ENCODE measurements at places on chromosomes 5 and 9.

GRCh38 chr5:132094393-132095076 is 20.9 kb downstream of the CSF2 start:
- DNase-seq = no peak

GRCh38 chr5:35153375-35153932 is 76.8 kb downstream of the PRLR start:
- no peak for DNase-seq

- no peak for DNase-seq
These were observed 4.1 kb downstream of the HMGCS1 start for GRCh38 chr5:43309122-43309521.

DNA sequence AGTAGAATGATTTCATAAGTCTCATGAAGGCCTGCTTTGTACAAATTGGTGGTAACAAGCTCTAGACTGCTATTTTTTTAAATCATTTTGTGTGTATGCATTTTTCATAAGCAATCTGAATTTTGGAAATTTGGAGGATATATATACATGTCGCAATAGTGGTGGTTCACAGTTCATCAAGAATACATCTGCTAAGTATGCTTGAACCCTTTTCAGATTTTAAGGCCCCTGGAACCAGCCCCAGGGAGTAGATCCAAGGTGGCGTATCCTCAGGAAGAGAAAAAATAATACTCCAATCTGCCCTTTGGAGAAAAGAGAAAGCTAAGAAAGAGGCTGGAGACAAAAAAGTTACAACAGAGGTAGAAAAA is 141.6 kb downstream of the HINT1 start:
- no peak for DNase-seq

DNA sequence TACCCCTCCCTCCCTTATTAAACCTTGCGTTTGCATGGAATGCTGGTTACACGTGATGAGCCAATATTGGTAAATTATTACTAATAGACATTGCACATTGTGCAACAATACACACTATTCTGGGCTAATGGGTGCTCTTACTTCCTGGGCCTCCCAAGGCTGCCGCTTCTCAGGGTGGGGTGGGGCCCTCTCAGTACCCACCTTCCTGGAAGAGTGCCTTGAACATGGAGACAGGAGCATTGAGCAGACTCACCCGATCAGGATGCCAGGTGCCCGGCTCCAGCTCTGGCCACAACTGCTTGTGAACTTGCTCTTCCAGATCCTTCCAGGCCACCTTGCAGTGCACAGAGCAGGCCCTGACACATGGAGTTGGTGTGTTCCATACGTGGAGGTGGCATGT is 24.7 kb upstream of the CEP72 start:
- no peak for DNase-seq

- no peak for DNase-seq
These were observed 5.6 kb downstream of the FAXDC2 start for GRCh38 chr5:154844809-154845208.

DNA sequence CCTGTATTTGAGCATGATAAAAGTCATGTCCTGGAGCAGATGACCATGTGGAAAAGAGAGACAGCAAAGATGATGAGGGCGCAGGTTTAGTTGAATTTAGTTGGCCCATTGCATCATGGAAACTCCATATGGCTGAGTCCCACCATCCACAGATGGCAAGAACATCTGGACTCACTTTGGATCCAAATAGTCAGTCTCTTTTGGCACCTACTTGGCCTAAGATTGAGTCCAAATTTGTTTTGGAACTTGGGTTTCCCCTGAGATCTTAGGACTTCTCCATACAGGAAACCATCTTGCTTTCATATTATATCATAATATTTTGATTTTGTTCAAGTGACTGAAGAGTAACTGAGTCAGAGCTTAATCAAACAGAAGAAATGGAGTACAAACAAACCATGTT is 217.5 kb downstream of the DRD1 start:
- DNase-seq = no peak

DNA sequence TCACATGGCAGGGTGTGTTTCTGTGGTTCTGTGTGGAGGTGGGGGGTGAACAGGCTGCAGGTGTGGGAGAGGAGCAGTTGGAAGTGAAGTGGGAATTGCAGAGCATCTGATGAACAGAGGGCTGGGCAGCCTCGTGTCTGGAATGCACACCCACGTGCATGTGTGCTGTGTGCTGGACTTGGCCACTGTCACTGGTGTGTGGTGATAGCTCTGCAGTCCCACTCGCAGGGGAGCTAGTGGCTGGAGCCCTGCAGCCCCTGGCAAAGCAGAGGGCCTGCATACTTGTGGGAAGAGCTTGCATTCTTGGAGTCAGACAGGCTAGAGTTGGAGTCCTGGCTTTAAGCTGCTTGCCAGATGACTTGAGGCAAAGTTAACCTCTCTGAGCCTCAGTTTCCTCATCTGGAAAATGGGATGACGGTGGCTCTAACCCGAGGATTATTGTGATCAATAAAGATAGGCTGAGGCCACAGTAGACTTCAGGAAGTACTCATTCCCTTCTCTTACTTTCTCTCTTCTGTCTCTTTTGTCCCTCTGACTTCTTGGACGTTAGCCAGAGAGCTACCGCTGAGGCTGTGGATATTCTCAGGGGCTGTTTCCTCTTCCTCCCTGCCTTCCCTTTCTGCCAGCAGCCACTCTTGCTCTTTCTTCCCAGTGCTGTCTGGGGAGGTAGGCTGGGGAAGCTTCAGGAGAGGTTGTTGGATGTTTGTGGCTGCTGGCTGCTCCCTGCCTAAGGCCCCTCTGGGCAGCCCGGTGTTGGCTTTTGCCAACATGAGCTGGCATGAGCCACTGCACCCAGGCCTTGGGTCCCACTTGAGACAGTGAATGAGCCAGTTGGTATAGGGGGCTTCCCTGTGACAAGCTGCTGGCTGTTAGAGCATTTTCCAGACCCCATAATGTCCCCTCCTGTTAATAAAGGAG is 18.3 kb downstream of the PSAT1 start:
- no peak for DNase-seq

- no peak for DNase-seq
These were observed 170.6 kb downstream of the RMI1 start for GRCh38 chr9:84151236-84151635.

DNA sequence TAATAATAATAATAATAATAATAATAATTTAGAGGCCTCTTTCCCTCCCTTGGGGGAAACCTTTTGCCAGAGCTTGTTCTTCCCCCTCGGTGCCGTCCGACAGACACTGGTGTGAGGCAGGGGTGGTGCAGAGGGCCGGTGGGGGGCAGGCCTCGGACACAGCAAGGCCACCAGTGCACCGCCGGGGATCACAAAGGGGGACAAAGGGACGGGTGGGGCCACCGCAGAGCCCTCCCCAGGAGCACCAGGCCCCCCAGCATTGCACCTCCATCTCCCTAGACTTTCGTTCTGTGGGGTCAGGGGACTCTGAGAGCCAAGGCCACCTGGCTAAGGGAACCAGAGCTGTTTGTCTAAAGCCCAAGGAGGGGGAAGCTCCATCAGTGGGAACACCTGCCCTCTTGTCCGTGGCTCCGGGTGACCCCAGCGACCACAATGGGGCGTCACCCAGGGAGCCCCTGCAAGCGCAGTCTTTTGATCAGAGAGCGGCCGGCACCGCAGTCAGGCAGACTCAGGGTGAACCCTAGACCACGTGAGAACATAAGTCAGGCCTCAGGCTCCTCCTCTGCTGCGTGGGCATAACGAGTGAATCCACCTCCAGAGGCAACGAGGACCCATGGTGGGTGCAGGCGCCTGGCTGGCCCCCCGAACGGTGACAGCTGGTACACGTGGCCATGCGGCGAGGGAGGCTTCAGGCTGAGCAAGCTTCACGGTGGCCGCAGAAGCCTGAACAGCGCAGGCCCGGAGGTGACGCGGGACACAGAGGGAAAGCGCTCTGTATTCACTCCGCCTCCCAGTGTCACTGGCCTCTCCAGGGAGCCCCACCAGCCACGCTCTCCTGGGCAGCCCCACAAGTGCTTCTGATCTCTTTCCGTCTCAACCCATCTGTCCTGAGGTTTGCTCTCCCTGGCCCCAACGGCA is 12.0 kb upstream of the QSOX2 start:
- no peak for DNase-seq

DNA sequence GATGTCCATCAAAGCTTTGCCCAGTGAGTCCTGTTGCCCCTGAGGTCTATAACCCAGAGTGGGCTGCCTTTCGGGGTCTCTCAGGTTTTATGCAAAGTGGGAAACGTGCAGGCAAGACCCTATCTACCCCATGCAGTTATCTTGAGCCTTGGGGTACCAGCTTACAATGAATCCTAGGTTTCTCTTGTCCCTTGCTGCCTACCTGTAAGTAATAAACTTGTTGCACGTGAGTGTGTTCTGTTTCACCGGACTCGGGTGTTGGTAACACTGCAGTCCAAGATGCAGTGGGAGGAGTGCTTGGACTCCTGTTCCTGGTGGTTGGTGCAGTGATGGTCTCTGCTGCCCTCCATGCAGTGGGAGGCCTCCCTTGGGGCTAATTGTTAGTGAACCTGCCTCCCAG is 85.6 kb upstream of the ALDH1B1 start:
- DNase-seq = no peak

DNA sequence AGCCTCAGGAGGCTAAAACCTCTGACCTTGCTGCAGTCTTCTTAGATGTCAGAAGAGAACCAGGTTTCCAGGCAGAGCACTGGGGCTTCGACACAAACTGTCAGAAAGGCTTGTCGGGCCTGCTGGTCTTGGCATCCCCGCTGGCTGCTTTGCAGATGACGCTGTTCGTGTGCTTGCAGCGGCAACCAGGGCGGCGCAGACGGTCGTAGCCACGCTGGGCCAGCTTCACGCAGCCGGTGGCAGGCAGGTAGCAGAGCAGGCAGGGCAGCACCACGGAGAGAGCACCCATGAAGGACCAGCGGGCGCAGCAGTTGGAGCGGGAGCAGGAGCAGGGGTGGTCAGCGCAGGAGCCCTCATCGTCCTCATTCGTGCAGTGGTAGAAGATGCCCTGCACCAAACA is 10.7 kb downstream of the SPRY4 start:
- DNase-seq = no peak

DNA sequence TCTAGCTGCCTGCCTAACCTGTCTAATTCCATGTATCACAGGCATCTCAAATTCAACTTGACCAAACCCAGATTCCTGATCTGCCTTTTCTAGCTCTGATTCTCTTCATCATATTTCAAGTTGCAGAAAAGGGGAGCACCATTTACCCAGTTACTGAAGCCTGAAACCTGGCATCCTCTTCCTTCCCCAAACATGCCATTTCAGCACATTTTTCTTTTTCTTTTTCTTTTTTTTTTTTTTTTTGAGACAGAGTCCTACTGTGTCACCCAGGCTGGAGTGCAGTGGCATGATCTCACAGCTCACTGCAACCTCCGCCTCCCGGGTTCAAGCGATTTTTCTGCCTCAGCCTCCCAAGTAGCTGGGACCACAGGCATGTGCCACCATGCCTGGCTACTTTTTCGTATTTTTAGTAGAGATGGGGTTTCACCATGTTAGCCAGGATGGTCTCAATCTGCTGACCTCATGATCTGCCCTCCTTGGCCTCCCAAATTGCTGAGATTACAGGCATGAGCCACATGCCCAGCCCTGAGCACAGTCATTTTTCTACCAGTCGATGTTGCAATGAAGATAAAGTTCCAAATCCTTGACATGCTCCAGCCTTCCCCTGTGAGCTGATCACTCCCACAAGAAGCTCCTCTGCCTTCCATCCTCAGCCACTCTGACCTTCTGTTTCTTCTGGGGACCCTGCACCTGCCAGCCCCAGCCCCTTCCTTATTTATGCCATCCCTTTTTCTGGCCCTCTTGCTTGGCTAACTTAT is 32.2 kb downstream of the ACER2 start:
- no peak for DNase-seq

GRCh38 chr9:134764473-134765269 is 115.9 kb upstream of the FCN2 start:
- no peak for DNase-seq

DNA sequence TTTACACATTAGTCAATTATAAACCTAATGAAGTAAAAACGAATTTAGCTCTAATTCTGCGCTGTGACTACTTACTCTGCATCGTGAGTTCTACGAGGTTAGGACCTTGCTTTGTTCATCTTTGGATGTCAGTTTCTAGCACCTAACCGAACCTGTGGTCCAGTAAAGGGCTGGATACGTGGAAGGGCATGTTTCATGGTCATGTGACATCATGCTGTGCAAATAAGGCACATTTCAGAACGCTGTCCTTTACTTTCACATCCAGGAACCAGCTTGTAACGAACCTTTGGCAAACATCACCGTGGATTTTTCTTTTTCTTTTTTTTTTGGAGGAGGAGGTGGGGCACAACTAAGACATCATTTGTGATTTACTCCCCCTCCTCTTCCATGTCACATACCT is 15.0 kb downstream of the BASP1 start:
- no peak for DNase-seq

DNA sequence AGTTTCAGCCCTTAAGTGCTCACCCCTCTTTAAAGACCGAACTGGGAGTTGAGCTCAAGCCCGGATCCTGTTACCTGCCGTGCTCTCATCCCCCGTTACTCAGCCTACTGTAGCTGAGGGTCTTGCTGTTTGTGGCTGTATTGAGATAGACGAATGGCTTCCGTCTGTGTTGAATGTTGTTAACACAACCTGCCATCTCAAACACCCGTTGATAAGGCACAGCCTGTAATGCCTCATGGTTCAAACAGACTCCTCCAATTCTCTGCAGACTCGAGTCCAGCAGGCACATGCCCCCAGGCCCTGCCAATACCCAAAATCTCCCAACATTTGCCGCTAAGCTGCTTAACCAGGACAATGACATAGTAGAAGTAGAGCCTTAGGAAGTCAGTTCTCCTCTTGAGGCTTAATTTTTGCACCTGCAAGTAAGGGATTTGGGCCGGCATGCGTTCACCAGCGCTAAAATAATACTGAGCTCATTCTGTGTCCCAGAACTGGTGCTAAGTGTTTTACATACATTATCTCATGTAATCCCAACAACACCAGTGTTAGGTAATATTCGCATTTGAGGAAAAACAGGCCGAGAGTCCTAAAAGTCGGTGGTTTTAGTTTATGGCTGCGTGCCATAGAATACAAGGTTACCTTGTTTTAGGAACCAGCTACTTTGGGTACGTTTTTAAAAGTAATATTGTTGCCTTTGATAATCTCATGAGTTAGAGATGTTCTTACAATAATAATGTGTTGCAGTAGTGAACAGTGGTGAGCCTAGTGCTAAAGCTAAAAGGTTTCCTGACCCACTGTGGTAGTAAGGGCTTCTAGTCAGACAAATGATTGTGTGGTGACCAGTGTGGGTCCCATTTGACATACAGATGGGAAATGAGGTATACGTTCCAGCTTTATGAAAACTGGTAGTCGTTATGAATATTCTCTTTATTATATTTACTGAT is 1.5 kb upstream of the RFX3 start:
- DNase-seq = no peak

GRCh38 chr9:76617497-76618175 is 146.6 kb upstream of the PCA3 start:
- no peak for DNase-seq

DNA sequence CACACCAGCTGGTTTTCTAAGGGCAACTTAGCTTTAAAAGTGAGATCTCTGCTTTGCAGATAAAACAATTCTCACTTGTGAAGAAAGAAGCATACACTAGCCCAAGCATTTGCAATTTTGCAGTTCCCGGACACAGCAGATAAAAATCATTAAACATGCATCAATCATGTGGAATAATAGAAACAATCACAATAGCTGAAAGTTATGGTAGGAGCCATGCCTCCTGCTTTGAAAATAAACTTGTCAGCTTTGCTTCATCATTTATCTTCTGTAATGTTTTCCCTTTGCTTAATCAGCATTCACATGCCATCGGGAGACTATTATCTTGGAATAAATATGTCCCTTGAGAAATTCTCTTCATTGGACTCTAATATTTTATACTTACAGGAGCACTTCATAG is 60.3 kb upstream of the DAB2 start:
- DNase-seq = no peak

GRCh38 chr5:125034331-125034730 is 287.9 kb upstream of the ZNF608 start:
- no peak for DNase-seq
